ENCODE measurements at places on chromosomes 7 and 10. TPM values are rescaled to one million over a fixed set of nuclear protein-coding genes. Genes with fewer than 3 reads are reported as not detected.

Gene WIPF3
- not detected for total RNA-seq

Gene NPTX2
- total RNA-seq: not detected

Gene TDRD1
- not detected for total RNA-seq

Gene CH25H
- total RNA-seq: not detected

Gene SNX10
- 0.53 TPM for total RNA-seq

Gene INTS1
- total RNA-seq: 75.2 TPM

Gene INA
- total RNA-seq: 1.7 TPM

Gene AMPH
- total RNA-seq: under 0.01 TPM

Gene GNGT1
- total RNA-seq: not detected

Gene DPCD
- total RNA-seq: 98.0 TPM

Gene ELFN1
- total RNA-seq: 0.89 TPM

All from myometrial cell (primary cell).